ENCODE measurements at places on chromosomes 13 and 19. TPM values are rescaled to one million over a fixed set of nuclear protein-coding genes. Genes with fewer than 3 reads are reported as not detected.

Gene SHKBP1
- 91.4 TPM for total RNA-seq

Gene HCN2
- total RNA-seq, result 1.1 TPM

Gene ZNF563
- 0.93 TPM for total RNA-seq

Gene BST2
- 111 TPM for total RNA-seq

Gene ZNF714
- 2.9 TPM for total RNA-seq
